ENCODE measurements at places on chromosomes 13 and 19.

GRCh38 chr13:44074611-44075010 lies 194.9 kb downstream of the LACC1 start:
- no peak for DNase-seq

DNA sequence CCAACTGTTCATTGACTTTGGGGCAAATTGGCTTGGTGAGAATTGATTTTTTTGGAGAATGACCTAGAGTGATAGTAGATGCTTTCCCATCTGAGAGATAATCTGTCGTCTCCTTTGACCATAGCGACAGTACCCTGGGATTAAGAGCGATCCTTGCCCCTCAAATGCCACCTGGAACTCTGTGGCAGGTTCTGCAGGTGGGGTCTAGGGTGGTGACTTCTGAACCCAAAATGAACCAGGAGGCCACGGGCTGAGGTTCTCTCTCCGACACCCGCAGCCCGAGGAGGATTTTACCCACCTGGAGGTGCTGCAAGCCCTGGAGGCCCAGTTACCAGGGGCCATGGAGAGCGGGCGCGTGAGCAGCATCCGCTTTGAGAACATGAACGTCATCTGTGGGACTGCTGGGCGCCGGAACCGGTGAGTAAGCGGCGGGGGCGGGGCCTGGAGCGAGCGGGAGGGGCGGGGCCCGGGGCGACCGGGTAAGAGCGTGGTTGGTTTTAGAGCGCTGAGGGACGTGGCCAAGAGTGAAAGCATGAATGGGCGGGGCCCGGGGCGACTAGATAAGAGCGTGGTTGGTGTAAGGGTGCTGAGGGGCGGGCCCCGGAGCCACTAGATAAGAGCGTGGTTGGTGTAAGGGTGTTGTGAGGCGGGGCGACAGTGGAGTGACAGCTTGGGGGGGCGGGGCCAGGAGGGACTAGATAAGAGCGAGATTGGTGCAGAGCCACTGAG lies 8.6 kb downstream of the C19orf81 start:
- DNase-seq, result peak; percentile 87

DNA sequence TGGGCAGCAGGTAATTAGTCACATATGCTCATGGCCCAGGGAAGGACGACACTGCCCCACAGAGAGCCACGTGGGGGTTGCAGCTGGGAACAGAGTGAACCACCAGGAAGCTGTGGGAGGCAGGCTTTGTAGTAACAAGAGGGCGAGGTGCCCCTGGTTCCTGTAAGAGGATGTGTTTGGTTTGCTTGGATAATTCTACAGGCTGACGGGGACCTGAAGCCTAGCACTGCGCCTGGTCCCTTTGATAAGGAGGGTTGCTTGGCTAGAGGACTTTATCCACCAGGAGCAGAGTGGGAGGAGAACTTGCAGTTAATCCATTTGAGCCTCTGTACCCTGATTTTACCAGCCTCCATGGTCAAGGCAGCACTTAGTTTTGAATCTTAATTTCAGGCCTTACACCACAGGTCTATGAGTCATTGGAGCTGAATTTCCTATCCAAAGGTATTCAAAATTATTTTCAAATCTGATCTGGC lies 67.4 kb upstream of the CLDN10 start:
- DNase-seq, result no peak

DNA sequence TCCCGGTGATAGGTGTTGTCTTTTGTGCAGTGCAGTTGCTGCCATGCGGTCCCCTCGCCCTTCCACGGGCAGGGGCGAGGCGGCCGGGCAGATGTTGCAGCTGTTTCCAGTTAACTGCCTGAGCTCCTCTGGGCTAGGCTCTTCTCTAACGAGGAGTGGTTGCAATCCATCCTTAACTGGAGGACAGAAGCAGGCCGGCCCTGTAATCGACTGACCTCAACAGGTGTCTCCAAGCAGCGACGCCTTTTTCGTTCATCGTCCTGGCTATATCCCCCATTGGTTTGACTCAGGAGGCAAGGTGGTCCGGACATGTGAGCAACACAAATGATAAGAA lies 1.9 kb upstream of the TSC22D1 start:
- no peak for DNase-seq

DNA sequence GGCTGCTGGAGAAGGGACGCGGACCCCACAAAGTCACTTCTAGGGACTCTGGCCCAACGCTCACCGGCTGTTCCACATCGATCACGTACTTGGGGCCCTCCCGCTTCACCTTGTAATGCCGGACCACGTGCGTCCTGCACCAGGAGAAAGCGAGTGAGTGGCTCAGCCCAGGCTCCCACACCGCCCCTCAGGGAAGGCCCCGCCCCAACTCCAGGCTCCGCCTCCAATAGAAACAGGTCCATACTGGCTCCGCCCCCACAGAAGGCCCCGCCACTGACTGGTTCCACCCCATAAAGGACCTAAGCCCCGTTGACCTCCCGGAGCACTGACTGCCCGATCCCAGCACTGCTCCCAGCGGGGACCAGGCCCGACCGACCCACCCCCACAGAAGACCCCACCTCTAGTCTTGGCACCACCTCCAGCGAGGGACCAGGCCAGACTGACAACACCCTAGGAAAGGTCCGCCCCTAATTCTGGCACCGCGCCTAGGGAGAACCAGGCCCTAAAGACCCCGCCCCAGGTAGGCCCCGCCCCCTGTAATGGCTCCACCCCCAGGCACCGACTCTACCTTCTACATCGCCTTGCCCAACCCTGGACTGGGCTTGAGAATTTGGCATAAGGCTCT lies 11.3 kb downstream of the STAP2 start:
- DNase-seq, result peak; percentile 81

DNA sequence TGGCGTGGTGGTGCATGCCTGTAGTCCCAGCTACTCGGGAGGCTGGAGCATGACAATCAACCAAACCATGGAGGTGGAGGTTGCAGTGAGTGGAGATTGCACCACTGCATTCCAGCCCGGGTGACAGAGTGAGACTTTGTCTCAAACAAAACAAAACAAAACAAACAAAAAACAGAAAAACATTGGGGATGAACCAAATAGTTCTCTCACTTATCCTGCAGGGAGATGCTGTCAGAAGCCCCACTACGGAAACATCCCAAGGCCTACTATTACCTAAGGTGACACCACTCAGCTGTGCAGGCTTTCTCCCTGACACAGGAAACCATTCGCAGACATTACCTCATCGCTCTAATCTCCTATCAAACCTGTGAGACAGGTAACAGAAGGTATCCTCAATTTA lies 113.5 kb downstream of the FOXO1 start:
- DNase-seq, result no peak

DNA sequence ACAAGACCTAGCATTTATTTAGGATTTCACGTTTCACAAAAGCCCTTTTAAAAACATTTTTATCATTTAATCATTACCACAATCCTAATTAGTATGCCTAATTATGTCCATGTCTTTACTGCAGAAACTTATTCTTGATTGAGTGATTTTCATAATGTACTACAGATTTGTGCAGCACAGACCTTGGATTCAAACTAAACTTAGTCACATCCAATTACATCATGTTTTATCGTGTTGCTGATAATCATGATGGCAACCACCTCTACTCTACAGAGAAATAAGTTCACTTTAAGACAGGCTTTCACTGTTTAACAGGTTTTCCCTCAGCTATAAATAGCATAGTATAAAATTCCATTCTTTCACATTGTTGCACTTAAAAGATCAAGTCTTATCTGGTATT lies 240.9 kb upstream of the RFC3 start:
- DNase-seq, result no peak

DNA sequence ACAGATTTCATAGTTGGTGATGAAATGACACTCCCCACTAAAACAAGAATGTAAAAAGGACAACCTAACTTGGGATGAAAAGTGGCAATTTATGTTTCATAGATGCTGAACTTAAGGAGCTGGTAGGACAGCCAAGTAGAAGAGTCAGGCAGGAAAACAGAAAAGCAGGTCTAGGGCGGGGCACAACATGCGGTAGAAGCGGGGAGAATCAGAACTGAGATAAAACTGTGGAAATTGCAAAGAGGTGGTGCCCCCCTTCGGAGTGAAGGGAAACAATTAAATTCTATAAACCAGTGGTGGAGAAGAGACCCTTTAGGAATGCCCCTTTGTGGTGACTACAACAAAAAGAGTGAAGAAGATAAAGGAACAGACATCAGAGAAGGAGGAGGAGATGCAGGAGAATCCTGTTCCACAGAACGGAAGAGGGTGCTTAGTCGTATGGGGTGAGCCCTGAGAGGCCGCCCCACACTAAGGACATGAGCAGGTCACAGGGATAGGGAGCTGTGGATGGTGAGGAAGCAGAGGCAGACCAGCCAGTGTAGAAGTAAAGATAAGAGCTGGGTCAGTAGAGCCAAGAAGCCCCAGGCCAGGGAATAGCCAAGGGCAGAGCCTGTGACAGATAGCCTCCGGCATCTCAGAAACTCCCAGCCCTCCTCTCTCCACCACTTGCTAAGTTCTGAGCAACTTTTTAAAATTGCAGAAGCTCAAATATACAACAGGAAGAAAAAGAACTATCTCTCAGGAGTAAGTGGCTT lies 100.3 kb upstream of the DOCK9 start:
- no peak for DNase-seq

GRCh38 chr13:108120302-108120701 lies 95.0 kb downstream of the LIG4 start:
- no peak for DNase-seq

- DNase-seq, result no peak
These were observed 167.4 kb downstream of the KDM4B start for GRCh38 chr19:5136073-5136855.

DNA sequence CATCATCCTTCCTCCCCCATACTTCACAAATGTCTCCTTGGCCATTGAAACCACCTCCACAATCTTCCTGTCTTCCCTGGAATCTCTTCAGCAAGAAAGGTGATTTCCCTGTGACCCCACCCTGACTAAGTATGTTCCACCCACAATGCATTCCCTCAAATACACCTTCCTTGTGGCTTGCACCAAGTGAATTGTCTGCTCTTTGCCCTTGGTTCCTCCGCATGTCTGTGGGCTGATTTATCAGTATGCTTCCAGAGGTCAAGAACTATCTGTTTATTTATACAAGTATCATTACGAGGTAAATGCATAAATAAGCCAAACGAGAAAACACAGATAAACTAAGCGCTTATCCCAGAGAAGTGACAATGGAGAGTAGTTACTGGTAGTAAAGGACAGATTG lies 45.4 kb upstream of the POMP start:
- DNase-seq, result no peak

GRCh38 chr19:46388311-46389095 lies 24.9 kb downstream of the CCDC8 start:
- no peak for DNase-seq

DNA sequence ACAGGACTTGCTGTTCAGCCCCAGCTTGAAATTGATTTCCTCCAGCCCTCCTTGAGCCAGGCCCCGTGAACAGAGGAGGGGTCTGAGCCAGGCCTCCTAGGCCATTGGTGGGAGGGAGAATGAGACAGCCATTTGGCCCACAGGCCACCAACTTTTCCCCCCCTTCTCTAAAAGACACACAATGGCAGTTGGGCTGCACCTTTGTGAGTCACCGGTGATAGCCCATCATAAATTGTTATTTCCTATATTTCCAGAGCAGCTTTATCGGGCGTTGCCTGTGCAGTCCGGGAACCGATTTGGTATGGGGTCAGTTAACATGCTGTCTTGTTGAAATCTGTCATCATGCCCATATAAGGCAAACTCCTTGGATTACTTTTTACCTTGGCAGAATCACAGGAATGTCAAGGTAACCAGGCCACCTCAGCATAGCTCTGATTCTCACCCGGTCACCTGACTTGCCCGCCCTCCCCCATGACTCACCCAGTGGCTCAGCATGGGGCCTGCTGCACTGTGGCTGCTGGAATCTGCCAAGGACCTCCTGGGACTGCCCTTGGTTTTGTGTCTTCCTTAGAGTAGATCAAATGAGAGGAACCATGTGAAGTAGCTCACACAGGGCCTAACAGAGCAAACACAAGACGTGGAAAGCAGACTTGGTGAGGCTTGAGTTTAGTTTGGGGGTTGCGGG lies 36.1 kb downstream of the ACTN4 start:
- peak; percentile 41 for DNase-seq

DNA sequence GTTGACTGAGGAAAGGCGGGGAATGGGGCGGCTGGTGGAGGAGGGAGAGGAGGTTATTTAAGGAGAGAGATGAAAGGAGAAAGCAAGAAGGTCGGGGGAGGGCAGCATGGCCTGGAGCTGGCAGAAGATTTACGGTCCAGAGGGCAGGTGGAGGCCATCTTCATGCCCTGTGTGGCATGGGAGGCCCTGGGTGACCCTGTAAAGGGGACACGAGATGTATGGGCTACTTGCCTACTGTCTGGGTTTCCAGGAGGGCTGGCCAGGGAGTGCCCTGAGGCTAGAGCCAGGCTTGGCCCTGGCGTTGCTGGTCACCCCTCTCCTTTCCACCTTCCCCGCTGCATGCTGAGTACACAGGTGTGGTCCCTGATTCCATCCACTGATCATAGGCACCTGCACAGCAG lies 6.1 kb downstream of the WTIP start:
- DNase-seq, result no peak

DNA sequence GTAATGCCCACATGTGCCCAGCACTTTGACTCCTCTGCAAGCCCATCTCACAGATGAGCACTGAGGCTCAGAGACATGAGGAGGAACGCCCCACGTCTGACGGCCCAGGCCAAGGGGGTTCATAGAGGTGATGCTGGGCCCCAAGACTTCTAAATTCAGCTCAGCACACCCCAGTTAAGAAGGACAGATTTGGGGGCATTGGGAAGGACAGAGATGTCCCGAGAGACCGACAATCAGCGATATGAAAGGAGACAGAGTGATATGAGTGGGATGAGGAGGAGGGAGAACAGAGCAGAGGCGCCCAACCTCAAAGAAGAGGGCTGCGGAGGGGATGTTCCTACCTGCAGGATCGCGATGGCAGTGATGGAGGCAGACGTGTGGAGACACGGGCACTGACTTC lies at the start of gene CNFN:
TSS of gene CNFN (minus strand) at position 399 of the 400 bp plus-strand sequence. CDS start 1,260 bp downstream, outside the sequence.
- DNase-seq, result no peak

DNA sequence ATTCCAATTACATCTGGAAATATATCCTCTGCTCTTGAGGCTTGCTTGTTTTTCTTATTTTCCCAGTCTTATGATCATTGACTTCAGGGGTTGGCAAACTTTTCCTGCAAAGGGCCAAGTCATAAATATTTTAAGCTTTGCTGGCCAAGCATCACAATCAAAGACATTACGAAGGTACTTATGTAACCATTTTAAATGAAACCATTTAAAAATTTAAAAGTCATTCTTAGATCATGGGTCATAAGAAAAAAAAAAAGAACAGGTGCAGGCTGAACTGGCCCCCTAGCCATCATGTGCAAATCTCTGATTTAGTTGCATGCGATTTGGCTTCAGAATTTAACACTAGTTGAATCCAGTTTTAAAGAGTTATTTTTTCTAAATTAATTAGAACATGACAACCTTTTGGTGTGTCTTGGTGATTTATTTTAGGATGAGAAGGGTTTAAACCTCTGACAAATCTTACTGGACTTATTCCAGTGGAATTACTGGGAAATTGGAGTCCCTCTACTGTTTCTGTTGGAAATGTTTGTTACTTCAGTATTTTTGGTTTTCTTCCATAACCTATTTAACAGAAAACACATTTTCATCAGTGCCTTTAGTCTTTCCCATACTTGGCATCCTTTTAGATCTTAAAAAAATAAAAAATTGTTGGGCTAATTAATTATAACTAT lies 148.1 kb downstream of the NHLRC3 start:
- DNase-seq, result no peak

GRCh38 chr19:18906605-18907519 lies 10.9 kb upstream of the CERS1 start:
- DNase-seq, result no peak

- no peak for DNase-seq
These were observed 1.1 kb downstream of the PLEKHJ1 start for GRCh38 chr19:2234996-2235380.

GRCh38 chr13:32391101-32391619 lies 36.8 kb downstream of the N4BP2L1 start:
- no peak for DNase-seq
